Inflammatory macrophage treated with lipopolysaccharide for 4 hours (primary cell): ENCODE measurements at places on chromosomes 6 and 20.

- no peak for DNase-seq
Observed at GRCh38 chr6:139243536-139243935, 48.3 kb downstream of the TXLNB start.

GRCh38 chr6:53896196-53896595, 101.4 kb downstream of the LRRC1 start:
- no peak for DNase-seq

- DNase-seq, result no peak
Observed at GRCh38 chr20:48928832-48929725, 7.6 kb downstream of the ARFGEF2 start.

DNA sequence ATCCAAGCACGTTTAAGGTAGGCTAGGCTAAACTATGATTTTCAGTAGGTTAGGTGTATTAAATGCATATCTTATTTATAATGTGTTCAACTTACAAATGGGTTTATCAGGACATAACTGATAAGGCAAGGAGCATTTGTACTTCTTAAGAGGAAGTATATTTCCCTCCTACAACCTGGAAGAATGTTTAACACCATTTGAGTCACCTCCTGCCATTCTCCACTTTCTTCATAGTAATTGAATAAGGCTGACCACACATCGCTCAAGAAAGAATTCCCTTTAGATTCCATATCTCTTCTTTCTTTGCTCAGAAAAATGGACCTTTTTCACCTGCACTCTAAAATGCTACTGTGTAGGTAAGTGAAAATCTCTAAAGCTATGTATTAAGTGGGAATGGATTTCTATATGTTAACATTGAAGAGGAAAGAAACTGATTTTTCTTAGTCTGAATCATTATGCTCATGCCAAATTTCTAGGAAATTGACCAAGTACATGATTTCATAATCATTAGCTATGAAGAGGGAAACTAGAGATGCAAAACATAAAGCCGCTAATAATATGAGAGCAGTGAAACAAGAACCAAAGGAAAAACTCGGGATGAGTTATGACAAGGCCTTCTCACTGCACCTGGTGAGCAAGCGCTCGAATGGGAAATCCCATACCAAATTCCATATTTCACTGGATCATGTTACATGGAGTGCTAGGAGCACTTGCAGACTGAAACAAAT, 210.4 kb downstream of the ALDH8A1 start:
- DNase-seq, result peak; percentile 89

GRCh38 chr6:18263418-18264218, 712 bp downstream of the DEK start:
- peak; percentile 35 for DNase-seq

GRCh38 chr6:37024656-37025337, 19.3 kb downstream of the FGD2 start:
- DNase-seq, result no peak

DNA sequence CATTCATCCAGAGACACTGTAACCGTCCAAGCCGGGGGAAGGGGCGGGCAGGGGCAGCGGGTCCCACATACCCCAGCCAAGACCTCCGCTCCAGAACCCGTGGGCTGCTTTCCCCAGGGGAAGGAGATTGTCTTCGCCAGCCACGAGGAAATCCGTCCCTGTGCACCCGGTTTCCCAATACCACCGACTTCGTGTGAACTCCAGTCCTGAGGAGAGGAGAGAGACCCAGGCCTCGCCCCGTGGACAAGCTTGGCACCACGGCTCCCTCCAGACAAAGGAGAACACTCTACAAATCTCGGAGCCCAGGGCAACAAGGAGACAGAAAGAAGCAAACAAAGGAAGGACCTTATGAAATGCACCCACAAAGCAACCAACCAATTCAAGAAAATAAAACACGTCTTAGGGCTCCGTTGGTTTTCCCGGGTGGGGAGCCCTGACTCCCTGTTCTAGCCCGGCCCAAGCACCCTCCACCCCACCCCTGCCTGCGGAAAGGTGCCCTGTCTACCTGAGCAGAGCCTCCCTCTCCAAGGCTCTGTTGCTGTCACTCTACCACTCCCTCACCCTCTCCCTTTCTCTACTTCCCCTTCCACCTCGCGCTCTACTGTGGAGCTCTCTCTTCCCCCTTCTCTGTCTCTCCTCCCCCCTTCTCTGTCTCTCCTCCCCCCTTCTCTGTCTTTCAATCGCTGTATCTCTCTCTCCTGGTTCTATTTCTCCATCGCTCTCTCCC, 1382.8 kb upstream of the DEFB115 start:
- DNase-seq, result no peak

DNA sequence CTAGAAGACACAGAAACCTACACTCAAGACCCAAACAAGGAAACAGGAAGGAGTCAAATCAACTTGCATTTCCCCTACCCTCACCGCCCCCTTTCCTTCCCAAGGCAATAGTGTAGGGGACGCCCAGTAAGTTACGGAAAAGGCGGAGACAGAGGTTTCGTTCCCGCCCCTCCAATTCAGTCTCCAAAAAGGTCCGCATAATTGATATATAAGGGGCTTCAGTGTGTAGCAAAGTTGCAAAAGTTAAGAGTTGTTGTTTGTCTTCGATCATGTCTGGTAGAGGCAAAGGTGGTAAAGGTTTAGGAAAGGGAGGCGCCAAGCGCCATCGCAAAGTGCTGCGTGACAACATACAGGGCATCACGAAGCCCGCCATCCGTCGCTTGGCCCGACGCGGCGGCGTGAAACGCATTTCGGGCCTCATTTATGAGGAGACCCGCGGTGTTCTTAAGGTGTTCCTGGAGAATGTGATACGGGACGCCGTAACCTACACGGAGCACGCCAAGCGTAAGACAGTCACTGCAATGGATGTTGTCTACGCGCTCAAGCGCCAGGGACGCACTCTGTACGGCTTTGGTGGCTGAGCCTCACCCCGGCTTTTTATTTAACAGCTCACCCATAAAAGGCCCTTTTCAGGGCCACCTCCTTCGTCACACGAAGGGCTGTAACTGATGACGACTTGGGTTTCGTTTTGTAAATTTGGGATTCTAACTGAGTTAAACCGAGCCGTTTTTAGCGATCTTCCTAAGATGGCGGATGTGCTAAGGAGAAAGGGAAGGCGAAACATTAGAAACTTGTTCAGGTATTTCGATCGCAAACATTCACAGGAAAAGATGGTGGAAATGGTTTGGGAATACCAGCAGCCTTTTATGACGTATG, 124.6 kb upstream of the BTN3A2 start:
- peak; percentile 82 for DNase-seq

- no peak for DNase-seq
Observed at GRCh38 chr6:27100921-27101320, 146.6 kb upstream of the PRSS16 start.

DNA sequence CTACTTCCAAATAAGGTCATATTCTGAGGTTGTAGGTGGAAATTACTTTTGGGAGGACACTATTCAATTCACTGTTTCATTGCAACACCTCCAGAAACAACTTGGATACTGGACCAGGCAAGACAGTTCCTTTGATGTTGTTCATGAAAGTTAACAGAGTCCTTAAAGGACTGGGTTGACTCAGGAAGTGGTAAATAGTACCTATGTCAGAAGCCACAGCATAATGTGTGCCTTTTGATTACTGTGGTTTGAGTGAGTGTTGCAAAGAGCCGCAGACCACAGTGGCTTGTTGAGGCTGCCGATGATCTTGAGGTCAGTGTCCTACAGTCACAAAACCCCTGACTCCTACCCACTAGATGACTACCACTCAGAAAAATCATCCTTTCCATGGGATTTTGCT, 10.9 kb downstream of the IL20RA start:
- DNase-seq, result no peak

GRCh38 chr20:12575352-12576095, 433.2 kb upstream of the SPTLC3 start:
- DNase-seq, result no peak

DNA sequence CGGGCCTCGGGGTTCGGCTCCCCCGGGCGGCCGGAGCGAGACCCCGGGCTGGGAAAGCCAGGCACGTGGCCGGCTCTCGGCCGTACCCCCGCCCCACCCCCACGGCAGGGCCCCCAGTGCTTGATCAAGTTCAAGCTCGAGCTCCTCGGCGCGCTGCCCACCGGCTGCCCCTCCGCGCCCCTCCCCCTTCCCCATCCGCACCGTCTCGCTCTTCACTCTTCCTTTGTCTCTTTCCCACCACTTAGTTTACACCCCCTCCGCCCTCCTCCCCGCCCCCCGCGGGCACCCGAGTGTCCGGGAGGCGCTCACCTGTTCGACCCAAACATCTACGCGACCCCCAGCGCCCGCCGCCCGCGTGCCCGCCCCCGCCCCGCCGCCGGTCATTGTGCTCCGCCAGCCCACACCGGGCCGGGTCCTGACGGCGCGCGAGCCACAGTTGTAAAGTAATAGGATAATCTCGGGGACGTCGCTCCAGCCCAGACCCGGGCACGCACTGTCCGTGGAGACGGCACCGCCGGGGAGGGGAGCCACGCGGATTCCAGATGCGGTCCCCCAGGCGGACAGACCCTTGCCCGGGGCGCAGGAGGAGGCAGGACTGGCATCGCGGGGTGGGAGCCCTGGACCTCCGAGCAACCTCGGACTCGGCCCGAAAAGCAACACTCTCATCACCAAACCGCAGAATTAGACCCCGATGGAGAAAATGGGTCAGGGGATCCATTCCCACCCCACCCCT, 100.7 kb downstream of the NOL4L start:
- no peak for DNase-seq

DNA sequence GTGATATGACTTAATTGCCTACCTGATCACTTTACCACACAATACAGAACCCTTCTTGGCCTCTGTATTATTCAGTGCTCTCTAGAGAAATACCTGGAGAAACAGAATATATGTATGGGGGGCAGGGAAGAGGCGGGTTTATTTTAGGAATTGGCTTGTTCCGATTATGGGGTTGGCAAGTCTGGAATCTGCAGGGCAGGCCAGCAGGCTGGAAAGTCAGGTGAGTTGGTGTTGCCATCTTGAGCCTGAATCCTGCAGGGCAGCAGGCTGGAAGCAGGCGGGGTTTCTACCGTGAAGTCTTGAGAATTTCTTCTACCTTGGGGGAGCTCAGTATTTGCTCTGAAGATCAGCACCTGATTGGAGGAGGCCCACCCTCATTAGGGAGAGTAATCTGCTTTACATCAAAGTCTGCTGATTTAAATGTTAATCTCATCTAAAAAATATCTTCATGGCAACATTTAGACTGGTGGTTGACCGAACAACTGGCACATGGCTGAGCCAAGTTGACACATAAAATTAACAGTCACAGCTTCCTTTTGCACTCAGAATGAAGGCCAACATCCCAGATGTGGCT, 193.9 kb downstream of the ZDHHC14 start:
- no peak for DNase-seq

GRCh38 chr6:76240092-76240491, 167.6 kb upstream of the IMPG1 start:
- DNase-seq, result no peak

GRCh38 chr6:118815495-118815894, 78.5 kb upstream of the ASF1A start:
- DNase-seq, result no peak

- no peak for DNase-seq
Observed at GRCh38 chr6:134703206-134703605, 246.7 kb downstream of the ALDH8A1 start.

- DNase-seq, result no peak
Observed at GRCh38 chr6:11632795-11633511, 95.4 kb downstream of the TMEM170B start.

GRCh38 chr6:137849181-137849980, 17.7 kb upstream of the TNFAIP3 start:
- DNase-seq, result peak; percentile 74
